ENCODE measurements at places on chromosomes 12 and 14.

GRCh38 chr12:24561882-24562770 lies 386.8 kb downstream of the BCAT1 start:
- no peak for DNase-seq

DNA sequence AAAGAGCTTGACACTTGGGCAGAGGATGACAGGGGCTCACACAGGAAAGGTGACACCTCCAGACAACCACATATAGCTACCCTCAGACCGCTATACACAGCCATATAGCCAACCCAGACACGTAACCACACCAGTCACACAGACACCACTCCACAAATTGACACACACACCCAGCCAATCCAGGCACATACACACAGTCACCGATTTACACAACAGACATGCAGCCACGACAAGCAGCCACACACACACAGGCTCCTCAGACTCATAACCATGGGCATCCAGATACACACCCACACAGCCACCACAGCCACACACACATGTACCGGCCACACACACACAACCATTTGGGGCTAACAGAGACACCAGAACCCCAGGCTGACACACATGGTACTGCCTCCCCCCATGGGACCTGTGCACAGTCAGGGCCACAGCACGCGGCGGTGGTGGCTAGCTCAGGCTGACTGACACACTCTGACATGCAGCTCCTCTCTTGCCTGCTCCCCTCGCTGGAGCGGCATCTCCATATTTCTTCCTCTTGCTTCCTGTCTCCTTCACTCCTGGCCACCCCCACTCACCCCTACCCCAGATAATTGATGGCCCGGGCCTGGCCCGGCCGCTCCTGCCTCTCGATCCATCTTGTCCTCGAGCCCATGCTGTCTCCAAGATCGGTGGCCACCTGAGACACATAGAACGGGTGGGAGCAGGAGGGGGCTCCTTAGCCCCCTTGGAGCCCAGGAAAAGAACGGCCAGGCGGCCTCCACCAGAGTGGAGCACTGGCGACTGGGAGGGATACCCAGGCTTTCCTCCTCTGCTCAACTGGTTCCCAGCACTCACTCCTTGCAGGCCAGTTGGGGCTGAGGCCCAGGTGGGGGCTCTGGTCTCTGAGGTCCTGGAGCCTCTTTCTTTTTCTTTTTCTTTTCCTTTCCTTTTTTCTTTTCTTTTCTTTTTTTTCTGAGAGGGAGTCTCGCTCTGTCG lies 6.0 kb upstream of the SHMT2 start:
- no peak for DNase-seq

DNA sequence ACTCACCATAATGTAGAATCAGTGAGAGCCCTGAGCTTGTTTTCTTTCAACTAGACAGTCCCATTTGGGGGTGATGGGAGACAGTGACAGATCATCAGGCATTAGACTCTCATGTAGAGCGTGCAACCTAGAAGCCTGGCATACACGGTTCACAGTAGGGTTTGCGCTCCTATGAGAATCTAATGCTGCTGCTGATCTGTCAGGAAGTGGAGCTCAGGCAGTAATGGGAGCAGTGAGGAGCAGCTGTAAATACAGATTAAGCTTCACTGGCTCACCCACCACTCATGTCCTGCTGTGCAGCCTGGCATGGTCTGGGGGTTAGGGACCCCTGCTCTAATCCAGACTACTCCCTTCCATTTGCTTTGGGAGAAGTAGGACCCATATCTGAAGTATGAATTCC lies 55.6 kb downstream of the FNTB start:
- DNase-seq, result no peak

DNA sequence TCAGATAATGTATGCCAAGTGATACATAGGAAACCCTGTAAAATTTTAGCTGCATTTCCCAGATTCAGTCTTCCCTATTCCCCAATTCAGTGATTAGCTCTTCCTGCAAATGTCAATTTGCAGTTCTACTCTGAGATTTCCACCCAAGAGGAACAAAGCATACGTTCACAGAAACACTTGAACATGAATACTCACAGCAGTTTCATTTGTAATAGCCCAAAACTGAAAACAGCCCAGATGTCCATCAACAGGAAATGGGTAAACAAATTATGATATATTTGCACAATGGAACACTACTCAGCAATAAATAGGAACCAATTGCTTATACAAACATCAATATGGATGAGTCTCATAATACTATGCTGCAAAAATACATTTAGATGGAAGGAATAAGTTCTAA lies 194.2 kb downstream of the GXYLT1 start:
- DNase-seq, result no peak

- no peak for DNase-seq
Measured at GRCh38 chr12:52771088-52771487, 6.1 kb downstream of the KRT76 start.
